ENCODE measurements at places on chromosomes 3 and 15.

DNA sequence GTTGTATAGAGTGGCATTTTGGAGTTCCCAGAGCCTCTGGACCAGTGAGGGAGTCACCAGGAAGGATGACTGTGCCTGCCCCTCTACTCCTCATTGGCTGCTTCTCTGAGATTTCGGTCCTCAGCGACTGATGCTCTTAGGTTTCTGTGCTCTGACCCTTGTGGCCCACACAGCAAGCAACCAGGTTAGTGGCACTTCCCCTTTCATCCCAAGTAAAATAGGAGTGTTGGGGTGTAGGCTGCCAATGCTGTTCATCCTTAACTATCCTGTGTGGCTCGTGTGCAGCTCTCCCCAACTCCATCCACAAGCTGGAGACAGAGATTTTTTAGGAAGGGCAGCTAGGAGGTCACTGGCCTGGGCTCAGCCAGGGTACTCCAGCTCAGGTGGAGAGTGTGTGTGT is 21.3 kb downstream of the PRR23A start:
- no peak for DNase-seq

DNA sequence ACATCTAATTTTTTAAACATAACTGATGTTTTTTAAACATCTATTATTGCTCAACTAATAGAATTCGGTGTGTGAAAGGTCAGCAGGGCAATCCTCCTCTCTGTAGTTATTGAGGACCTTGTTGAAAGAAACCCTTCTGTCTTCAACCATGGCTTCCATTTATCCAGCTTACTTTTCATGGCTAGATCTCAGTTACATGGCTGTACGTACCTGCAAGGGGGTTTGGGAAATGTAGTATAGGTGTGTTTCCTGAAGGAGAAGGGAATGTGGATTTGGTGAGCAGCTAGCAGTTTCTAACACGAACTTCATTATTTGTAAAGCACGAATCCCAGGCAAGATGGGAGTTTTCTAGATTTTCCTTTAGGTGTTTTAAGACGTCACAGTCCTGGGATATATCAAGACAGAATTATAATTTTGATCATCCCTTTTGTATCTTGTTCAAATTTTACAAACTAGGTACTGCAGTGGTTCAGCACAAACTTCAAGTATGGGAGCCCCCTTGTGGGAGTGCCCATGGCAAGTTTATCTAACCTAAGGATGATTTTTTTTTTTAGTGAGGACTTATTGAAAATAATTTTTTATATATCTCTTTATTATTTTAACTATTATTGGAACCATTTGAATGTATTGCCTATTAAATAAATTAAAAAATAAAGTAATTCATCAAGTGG is 41.6 kb downstream of the FBXL2 start:
- DNase-seq = no peak

GRCh38 chr3:6771171-6771570 is 89.7 kb upstream of the GRM7 start:
- no peak for DNase-seq

- no peak for DNase-seq
Observed at GRCh38 chr3:148945116-148945515, 46.2 kb upstream of the GYG1 start.

DNA sequence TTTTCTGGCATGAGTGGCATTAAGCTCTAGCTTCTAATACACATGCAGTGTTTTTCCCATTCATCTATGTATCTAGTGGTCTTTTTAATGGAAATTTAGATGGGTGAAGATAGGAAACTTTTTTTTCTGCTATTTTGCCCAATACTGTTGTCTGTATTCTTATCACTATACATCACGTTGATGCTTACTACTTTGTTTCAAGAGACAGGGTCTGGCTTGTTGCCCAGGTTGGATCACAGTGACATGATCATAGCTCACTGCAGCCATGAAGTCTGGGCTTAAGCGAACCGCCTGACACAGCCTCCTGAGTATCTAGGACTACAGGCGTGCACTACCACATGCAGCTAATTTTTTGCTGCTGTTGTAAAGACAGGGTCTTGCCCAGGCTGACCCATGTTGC is 84.6 kb downstream of the PEAK1 start:
- DNase-seq = no peak

GRCh38 chr3:177626045-177626444 is 428.8 kb upstream of the TBL1XR1 start:
- no peak for DNase-seq

DNA sequence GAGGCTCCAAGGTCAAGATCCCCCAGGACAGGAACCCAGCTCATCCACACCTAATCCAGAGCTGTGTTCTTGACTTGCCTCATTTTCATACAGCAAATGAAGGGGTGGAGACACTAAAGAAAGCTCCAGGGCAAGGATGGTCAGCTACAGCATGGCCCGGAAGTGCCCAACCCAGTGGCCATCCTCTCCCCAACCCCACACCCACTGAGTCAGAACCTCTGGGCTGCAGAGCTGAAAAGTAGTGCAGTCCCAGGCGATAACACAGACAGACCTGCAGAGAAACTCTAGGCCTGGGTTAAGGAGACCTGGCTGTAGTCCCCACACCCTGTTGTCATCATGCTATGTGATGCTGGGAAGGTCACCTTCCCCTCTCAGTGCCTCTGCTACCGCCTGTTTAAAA is 85.3 kb downstream of the SEMA5B start:
- no peak for DNase-seq

- DNase-seq = no peak
Observed at GRCh38 chr15:45842151-45842550, 207.3 kb downstream of the SQOR start.

DNA sequence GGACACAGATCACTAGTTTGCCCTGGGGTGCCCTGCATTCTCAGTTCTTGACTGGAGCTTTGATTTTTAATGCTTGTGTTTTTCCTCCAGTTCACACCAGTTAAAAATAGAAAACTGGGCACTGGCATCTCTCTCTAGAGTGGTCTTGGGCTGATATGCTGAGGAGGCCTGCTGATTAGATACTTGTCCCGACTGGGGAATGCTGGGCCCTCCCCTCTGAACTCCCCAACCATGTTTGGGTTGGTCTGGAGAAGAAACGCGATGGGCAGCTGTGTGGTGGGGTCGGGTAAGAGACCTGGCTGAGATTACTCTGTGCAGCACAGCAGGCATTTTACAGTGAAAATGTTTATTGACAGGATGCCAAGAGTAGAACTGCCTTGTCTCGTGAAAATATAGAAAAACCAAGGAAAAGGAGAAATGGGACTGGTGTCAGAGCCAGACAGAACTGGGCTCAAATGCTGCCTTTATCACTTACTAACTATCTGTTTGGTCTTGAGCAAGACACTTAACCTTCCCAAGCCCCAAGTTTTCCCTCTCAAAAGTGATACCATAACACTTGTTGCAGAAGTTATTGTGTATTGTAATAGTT is 1.6 kb upstream of the ACTC1 start:
- no peak for DNase-seq

DNA sequence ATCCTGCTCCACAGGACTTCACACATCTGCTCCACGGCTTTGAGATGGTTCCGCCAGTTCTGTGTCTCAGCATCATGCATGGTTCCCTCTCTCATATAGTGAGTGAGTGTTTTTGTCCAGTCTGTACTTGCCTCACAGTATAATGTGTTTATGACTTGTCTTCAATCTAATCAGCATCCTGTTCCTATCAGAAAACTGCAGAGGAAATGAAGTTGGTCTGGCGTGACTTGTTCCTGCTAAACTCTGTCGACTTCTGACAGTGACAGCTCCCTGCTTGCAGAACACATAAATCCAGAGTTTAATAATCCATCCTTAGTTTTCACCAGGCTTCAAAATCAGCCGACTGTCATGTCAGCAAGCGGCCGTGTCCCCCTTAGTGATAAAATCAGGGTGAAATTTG is 222.3 kb downstream of the SLCO3A1 start:
- no peak for DNase-seq

DNA sequence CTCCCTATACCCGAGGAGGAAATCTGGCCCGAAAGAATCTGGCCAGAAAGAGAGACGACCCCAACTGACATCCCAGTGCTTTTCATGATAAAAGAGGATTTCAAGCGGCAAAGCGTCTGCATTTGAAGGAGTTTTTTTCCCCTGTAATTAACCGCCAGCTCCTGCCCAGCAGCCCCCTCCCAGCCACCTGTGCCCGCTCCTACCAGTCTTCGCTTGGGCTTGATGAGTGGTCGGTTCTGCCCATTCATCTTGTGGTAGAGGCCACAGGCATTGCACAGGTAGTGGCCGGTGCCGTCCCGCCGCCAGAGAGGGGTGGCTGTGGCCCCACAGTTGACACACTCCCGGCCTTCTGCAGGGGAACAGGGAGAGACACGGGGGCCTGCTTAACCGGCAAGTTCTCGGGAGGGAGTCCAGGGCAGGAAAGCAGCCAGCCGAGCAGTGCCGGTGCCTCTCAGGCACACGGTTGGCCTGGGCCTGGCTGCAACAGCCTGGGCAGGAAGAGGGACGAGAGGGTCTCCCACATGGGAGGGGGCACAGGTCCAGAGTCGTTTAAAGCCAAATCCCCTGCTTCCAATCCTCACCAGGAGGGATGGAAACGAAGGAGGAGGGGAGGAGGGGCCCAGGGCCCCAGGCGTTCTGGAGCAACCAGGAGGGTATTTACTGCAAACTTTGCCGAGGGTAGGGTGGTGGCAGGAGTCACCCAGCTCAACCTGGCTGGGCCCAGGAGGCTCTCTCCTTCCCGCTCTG is 9.2 kb downstream of the GATA2 start:
- DNase-seq = no peak

DNA sequence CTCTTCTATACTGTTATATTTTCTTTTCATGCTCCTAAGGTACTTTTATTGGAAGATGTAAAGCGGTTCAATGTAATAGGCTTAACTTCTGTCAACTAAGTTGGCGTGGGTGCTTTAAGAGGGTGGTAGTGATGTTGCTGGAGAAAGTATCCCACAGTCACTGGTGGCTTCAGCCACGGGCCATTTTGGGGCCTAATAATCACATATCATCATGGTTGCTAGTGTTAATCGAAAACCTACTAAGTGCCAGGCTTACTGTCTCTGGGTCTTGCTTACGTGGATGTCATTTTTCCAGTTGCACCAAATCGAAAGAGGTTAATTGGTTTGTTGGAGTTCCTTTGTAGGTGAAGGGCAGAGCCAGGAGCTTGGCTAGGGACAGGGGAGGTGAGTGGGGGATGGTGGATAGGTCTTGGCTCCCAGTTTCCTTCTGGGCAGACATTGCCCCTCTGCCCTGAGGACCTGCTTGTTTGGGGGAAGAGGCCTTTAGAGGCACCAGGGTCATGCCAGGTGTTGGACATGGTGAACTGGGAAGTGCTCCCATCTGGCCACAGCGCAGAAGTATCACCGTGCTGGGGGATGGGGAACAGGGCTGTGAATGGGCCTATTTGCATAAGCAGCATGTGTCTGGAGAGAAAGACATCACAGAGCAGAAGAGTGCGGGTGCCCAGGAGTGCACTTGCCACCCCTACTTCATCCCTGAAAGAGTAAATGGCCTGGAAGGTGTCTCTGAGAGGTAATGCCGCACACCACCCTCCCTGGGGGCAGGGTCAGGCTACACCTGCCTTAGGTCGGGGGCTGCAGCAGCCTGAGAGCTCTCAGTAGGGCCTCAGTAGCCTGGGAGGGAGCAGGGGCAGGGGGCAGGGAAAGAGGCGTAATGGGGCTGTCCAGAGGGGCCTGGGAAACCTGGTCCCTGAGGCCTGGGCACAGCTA is 62.4 kb upstream of the POLG start:
- no peak for DNase-seq

GRCh38 chr15:94844198-94844537 is 612.8 kb downstream of the MCTP2 start:
- DNase-seq = no peak

- DNase-seq = no peak
Observed at GRCh38 chr3:193096076-193096475, 144.9 kb upstream of the PLAAT1 start.

GRCh38 chr3:62114763-62115162 is 258.6 kb downstream of the FEZF2 start:
- no peak for DNase-seq

GRCh38 chr3:139676108-139676507 is 1.7 kb downstream of the NMNAT3 start:
- DNase-seq = no peak

All from NCI-H1048 (cell line).